Hair follicle dermal papilla cell (primary cell): ENCODE measurements at places on chromosomes 12 and 14. TPM values are rescaled to one million over a fixed set of nuclear protein-coding genes. Genes with fewer than 3 reads are reported as not detected.

Gene PPTC7
- 11.2 and 12.7 TPM in 2 replicates for total RNA-seq

Gene CATSPERB
- not detected in 2 replicates for total RNA-seq

Gene LRP1-AS
- not detected in 2 replicates for total RNA-seq

Gene TAS2R8
- 0.12 TPM in 1 of 2 replicates, not detected in the other for total RNA-seq

Gene MAP3K9
- total RNA-seq, result 1.7 and 1.8 TPM in 2 replicates

Gene CALM1
- 296 and 363 TPM in 2 replicates for total RNA-seq

Gene IAPP
- total RNA-seq, result not detected in 2 replicates

Gene FAR2
- 10.4 and 14.2 TPM in 2 replicates for total RNA-seq

Gene GLS2
- total RNA-seq, result not detected in 2 replicates

Gene KLRC2
- not detected in 2 replicates for total RNA-seq

Gene SLC5A8
- not detected in 2 replicates for total RNA-seq

Gene KLRC4
- total RNA-seq, result not detected in 2 replicates

Gene RNF212B
- not detected in 2 replicates for total RNA-seq

Gene WNT5B
- 312 and 507 TPM in 2 replicates for total RNA-seq

Gene PTPRR
- under 0.01 and 0.24 TPM in 2 replicates for total RNA-seq

Gene PTGER2
- total RNA-seq, result 0.97 and 1.1 TPM in 2 replicates

Gene CABP1
- total RNA-seq, result 0.24 and 0.32 TPM in 2 replicates

Gene PROX2
- 0.12 and 0.16 TPM in 2 replicates for total RNA-seq

Gene KCNC2
- total RNA-seq, result not detected in 2 replicates

Gene CLEC1B
- total RNA-seq, result not detected in 2 replicates
